Glutamatergic neuron (in vitro differentiated cells): ENCODE measurements at places on chromosomes 11 and 22. TPM values are rescaled to one million over a fixed set of nuclear protein-coding genes. Genes with fewer than 3 reads are reported as not detected.

The PTPRJ gene
- 2.4 TPM for total RNA-seq

The CYTH4 gene
- not detected for total RNA-seq

GRCh38 chr22:39134366-39135091 lies 18.0 kb downstream of the CBX7 start:
- DNase-seq = no peak

DNA sequence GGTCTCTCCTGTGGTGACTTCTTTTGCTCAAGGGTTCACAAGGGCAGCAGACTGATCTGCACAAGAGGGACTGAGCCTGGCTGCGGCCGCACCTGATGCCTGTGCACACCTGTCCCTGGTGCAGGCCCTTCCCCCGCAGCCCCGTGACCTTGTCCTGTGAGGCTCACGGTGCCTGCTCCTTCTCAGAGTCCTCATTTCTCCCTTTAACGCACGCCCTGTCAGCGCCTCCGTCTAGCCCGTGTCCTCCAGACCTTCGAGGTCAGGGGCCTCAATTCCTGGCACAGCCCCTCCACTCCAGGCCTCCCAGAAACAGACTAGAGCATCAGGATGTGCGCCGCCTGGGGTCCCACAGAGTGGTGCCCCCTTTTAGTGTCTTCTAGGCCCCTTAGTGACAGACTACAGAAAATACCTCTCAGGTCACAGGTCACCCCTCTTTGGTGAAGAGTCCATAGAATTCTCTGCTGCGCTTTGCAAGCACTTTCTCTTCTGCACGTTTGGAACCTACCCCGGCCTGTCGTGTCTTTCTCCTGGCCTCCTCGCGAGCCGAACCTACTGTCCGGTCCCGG lies 1.0 kb upstream of the DRD4 start:
- DNase-seq = no peak

DNA sequence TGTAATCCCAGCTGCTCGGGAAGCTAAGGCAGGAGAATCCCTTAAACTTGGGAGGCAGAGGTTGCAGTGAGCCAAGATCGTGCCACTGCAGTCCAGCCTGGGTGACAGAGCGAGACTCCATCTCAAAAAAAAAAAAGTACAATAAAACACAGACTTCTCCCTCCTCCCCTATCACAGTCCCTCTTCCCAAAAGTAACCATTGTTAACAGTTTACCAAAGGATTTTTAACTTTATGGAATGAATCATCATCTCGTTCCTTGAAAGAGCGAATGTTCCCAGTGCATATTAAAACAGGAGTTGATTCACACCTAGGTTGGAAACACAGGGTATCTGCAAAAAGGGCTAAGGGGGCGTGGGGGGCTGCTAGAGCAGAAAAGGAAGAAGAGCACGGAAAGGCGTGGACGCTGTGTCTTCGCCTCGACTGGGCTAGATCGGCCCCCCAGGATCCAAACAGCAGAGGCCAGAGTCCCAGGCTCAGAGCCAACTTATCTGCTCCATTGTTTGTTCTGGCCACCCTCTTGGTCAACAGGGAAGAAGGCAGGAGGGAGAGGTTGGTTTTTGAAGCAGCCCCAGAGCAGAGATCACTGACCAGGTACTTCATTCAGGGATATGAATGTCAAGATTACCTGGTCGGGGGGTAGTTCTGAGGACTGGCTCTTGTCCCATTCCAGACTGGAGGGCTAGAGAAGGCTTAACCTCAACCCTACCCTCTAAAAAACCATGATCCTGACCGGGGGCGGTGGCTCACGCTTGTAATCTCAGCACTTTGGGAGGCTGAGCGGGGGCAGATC lies 2.1 kb upstream of the AHNAK start:
- DNase-seq = no peak

DNA sequence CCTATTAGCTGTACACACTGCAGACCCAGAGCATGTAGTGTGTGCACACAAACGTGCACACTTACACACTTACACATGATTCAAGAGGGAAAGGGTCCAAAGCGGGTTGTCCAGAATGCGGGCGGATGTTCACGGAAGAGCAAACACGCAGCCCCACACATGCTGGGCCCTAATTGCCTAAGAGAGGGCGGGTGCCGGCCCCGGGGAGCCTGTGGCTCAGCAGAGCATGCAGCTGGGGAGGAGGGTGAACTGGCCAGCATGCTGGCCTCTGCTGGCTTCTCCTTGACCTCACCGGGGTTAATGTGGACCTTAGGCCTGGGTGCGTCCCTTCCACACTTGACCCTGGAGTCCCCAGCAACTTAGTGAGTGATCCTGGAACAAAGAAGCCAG lies 816.3 kb downstream of the BRD1 start:
- no peak for DNase-seq

- DNase-seq = peak; percentile 13
Observed at GRCh38 chr11:2788168-2789071, 88.6 kb upstream of the KCNQ1OT1 start.

GRCh38 chr11:58617976-58618557 lies 4.4 kb upstream of the CNTF start:
- no peak for DNase-seq

- DNase-seq = no peak
Observed at GRCh38 chr22:47801541-47802245, 1039.2 kb downstream of the TBC1D22A start.
